Activated T-cell treated with anti-CD3 and anti-CD28 coated beads, Interleukin-2, amount 50 U/mL, for 48 hours (primary cell): ENCODE measurements at places on chromosomes 2 and 18.
A peak's percentile ranks its signal among the peaks of the same experiment; 100 is the strongest.

DNA sequence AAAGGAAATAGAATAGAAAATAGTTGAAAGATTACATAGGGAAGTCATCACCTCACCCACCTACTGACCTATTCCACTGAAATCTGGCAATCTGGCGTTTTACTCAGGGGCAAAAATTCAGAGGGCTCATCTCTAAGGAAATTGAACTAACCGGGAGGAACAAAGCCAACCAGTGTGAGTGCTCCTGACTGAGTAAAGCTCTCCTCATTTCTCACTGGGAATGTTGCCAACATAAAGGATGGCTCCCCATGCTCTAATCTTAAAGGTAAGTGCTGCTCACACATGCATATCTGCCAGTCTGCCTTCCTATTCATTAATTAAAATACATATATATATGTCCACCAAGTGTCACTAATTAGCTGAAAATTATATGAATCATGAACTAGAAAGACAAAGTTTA is 13.5 kb upstream of the DOK6 start:
- no peak for DNase-seq

- no peak for DNase-seq
Measured at GRCh38 chr18:40583671-40584070, 1371.4 kb upstream of the PIK3C3 start.

- DNase-seq = no peak
Measured at GRCh38 chr2:183866666-183867065, 731.7 kb upstream of the ZNF804A start.

DNA sequence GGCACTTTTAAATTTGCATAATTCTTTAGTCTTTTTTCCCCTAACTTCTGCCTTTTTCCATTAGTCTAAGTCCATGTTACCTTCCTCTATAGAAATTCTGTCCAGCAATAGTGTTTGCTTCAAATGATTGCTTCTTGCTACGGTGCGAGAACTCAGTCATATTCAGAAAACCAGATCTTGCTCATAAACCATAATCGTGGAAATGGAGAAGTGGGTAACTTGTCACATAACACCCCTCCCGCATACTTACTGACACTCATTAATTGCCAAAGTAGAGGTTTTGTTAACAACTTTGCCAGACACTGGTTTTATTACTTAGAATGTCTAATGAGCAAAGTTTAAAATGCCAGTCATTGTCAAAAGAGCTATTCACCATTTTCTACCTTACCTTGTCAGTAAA is 94.3 kb upstream of the TWSG1 start:
- DNase-seq = no peak

DNA sequence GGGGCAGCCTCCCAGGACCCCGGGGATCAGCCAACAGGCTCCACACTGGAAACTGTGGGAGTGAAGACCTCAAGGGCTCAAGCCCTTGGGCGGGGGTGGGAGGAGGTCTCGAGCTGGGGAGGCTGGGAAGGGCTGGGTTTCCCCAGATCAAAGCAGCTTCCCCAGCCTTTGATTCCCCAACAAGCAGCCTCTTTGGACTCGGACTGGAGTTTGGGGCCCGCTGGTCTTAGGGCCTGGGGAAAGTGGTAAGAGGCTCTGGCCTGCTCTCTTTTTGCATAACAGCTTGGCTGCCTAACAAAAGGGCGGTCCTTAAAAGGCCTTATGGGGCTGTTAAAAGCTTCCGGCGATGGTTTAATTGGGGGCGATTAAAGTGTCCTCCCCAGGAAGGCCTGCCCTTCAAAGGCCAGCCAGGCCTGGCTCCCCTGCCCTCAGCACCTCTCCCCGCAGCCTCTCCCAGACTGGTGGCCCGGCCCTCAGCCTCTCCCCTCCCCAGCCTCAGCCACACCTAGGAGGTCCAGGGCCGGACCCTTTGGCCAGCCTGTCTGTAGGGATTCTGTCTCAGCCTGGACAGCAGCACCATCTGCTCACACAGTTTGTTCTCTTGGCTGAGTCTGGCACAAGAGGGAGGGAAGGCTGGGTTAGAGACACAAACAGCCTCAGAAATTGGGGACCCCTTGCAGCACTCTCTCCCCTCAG is 39.6 kb downstream of the ZFP36L2 start:
- no peak for DNase-seq

GRCh38 chr2:28359222-28360057 is 33.2 kb upstream of the FOSL2 start:
- peak; percentile 89 for DNase-seq

DNA sequence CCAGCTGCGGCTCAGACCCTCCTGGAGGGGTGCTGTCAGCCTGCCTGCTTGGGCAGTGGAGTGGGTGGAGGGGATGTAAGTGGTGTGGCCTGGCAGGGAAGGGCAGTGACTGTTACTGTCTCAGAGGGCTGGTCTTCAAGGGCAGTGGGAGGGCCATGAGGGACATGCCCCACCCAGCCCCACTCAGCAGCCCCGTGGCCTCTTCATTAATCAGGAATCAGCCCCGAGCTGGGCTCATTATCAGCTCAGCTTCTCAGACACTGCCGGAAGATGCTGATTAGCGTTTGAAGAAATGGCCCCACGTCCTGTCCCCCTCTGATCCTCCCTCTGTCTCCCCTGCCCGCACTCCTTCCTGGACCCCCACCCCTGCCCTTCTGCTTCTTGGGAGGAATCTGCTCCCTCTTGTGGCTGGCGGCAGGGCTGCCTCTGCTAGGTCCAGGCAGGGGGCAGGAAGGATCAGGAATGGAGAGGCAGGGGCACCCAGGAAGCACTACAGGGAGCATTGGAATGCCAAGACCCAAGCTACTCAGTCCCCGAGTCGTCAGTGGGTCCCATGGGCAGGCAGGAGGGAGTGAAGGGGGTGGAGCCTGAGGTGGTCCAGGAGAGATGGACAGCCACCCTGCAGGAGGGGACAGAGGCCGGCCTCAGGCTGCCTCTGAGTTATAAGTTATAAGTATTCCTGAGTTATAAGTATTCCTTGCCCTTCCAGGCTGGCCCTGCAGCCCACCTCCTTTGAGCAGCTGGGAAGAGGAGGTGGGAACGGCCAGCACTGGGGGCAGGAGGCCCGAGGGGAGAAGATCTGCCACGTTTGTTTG is 7.0 kb downstream of the ASIC4 start:
- no peak for DNase-seq

GRCh38 chr2:159758686-159759085 is 39.3 kb downstream of the CD302 start:
- DNase-seq = no peak

DNA sequence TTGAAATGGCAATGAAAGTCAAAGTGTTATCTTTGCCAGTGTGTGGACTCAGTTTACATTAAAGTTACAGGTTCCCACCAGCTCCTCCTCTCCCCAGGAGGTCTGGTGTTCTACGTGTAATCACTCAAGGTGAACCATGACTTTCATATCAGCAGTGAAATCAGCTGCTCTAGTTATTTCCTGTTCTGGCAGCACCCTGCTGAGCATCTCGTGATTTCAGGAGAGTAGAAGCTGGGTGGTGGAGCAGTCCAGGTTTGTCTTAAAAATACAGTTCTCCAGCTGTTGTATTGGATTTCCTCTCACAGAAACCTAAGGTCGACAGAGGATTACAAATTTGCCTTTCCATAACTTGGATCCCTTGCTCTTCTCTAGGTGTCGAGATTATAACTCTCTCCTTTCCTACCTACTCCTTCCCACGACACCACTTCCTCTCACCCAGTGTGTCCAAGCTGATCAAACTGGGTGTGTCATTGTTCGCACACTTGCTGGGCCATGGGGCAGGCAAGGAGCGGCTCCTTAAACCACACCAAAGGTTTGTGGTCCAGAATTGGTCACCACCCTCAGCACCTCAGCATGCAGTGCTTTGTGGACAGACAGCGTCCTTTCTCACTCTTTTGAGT is 13.0 kb upstream of the ARHGAP25 start:
- DNase-seq = no peak

DNA sequence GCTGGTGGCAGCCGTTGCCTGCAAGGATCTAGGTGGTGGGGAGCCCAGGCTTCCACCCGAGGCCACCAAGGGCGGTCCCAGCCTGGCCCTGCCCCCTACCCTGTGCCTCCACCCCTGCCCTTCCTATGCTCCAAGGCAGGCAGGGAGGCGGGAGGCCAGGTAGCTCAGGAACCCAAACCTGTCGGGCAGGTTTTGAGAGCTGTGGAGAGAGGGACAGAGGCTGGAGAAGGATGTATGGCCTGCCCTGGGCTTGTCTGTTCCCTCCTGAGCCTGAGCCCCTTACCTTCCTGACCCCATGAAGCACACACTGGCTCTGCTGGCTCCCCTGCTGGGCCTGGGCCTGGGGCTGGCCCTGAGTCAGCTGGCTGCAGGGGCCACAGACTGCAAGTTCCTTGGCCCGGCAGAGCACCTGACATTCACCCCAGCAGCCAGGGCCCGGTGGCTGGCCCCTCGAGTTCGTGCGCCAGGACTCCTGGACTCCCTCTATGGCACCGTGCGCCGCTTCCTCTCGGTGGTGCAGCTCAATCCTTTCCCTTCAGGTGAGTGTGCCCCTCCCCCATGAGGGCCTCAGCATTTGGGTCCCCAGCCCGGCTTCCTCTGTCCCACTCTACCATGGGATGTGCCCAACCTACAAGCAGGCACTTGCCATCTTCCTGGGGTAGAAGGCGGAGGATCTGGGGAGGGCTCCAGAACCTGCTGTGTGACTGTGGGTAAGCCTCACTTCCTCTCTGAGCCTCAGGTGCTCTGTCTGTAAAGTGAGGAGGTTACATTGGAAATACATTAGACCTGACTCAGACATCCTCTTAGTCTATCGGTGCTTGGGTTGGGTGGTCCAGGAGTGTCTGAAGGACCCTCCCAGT is at the start of gene PROM2:
Gene PROM2 (plus strand): TSS at position 159 of the 860 bp plus-strand sequence. CDS start 137 bp downstream, at position 296.
- no peak for DNase-seq
